ENCODE measurements at places on chromosomes 16 and 17. TPM values are rescaled to one million over a fixed set of nuclear protein-coding genes. Genes with fewer than 3 reads are reported as not detected.
A peak's percentile ranks its signal among the peaks of the same experiment; 100 is the strongest.

SLC38A7 gene
- 16.7 TPM for total RNA-seq

ADAM11 gene
- total RNA-seq, result 0.31 TPM

HSD17B1 gene
- total RNA-seq, result 1.6 TPM

ASGR1 gene
- not detected for total RNA-seq

SLC16A11 gene
- total RNA-seq, result 1.7 TPM

QPRT gene
- total RNA-seq, result 3.3 TPM

PIK3R5 gene
- 112 TPM for total RNA-seq

CENPX gene
- total RNA-seq, result 82.6 TPM

TP53 gene
- 98.2 TPM for total RNA-seq

DNA sequence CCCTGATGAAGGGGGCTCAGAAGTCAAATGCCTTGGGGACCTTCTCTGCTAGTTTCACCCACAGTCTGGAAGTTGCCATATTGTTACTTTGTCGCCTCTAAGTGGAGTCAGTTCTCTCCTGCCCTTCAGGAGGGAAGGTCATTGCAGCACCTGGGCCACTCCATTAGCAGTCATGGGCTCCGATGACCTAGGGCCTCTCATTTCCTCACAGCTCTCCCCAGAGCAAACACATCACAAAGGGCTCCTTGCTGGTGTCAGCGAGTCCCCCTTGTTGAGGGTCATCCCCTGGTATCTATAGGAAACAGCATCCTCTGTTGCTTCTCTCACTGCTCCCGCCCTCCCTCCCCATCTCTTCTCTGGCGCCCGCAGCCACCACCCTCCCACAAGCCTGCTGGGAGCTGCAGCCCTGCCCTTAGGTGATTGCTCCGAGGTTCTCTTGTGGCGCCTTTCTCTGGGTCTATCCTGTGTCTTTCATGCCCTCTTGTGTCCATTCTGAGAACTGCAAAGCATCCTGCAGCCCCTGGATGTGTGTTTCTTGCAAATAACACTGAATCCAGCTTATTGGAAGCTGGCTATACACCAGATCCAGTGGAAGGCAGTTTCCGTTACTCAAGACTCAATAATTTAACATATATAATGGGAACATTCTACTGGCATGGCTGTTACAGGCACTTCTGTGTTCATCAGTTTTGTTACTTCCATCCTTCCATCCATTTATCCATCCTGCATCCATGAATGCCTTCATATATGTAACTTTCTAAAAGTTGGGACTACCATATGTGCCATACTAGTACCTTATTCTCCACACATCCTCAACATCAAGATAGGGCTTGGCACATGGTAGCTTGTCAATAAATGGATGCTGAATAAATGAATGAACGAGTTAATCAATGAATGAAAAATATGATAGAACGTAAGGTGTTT, 21.2 kb downstream of the PDILT start:
- no peak for DNase-seq

GRCh38 chr17:78672005-78672404, 94.8 kb upstream of the DNAH17 start:
- DNase-seq, result no peak

GRCh38 chr17:27579304-27579703, 51.7 kb upstream of the LGALS9 start:
- DNase-seq, result no peak

- DNase-seq, result no peak
These were observed 12.3 kb downstream of the RFFL start for GRCh38 chr17:35051183-35051578.

DNA sequence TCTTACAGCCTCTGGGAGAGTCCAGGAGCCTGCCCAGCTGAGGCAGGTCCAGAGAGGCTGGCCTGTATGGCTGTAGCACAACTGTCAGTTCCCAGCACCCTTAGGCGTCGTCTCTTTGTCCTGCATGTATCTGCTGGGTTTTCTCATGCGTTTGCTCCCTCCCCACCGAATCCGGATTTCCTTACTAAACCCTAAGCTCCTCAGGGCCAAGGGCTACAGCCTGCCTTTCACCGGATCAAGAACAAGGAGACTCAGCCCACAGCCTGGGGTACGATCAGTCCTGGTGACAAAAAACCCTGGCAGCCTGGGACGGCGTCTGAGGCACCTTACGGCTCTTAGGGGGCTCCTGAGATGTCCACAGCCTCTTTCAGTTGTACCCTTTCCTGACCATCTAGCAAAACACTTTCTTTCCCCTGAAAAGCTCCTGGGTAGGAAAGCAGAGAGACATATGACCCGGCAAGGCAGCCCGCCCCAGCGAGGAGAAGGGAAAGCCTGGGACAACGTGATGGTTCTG, 12.2 kb downstream of the HIC1 start:
- no peak for DNase-seq

- no peak for DNase-seq
These were observed 6.6 kb downstream of the UTS2R start for GRCh38 chr17:82377924-82378740.

DNA sequence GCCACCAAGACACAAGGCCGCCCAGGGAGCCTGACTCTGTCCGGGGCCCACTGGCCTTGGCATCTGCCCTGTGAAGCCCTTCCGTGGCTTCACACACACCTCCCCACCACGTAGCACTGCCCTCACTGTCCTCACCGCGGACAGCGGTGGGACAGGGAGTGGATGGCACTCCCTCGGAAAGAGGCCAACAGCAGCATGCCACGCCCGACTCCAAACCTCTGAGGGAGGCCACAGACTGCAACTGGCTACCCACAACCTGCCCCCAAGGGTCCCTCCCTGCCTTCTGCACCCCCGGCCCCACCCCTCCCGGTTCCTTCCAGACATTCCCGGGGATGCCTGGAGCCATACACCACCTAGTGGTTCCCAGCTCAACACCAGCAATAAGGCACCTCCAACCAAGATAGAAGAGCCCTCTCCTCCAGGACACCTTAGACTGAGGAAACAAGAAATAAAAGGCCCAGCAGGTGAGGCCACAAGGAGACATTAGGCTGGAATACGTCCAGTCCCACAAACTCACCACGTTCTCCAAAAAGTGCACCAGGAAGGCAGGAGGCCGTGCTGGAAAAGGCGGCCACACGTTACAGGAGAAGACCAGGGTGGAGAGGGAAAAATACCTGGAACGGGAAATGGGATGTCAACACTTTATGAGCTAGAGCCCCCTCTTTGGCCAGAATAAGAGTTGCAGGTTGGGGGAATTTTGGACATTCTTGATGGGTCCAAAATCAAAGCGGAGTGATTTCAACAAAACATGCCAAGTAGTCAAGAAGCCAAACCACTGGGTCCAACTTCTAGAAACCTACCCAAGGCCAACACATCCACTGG, 310.0 kb downstream of the SOX9 start:
- no peak for DNase-seq

DNA sequence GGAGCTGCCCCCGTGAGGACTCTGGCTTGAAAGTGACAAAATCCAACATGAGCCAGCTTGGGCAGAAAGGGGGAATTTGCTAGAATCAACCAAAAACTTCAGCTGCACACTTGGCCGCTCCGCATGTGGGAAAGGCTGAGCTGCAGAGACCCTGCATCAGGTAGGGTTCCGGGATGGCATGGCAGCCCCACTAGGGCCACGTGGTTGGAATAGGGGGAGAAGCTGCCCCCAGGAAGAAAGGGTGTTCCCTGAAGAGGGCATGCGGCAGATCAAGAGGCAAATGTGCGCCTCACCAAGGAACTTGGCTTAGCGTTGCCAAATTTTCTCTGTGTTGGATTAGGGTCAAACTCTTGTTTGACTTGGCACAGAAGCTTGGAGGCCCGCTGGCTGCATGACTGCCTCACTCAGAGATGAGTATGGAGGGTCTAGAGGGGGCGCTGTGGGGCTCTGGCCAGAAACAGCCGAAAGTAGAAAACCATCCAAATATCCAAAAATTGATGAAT, 29.2 kb upstream of the WFIKKN2 start:
- peak; percentile 31 for DNase-seq

DNA sequence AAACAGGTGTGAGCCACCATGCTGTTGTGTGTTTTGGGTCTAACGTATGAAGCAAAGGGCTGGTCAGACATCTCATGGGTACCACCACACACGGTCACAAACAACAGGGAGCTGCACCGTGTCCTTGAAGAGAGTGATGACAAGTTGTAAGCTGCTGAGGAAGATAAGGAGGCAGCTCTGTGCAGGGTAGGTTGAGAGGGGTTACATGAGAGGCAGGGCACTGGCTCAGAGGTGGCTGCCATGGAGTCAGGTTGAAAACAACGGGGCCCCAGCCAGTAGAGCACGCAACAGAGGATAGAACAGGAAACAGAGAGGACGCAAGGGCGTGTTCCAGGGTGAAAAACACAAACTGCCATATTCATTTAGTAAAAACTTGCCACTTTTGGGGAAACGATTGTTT, 52.2 kb downstream of the TRARG1 start:
- no peak for DNase-seq

DNA sequence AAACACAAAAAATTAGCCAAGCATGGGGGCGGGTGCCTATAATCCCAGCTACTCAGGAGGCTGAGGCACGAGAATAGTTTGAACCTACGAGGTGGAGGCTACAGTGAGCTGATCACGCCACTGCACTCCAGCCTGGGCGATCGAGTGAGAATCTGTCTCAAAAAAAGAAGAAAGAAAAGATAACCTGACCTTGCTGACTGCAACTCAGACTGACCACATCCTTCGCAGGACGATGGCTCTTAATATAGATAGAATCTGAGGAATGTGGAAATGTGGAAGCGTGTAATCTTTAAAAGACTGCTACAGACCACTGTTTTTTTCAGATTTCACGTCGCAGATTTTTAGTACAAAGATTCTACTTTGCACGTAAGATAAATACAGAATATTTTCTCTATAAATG, 37.8 kb downstream of the KLHDC4 start:
- DNase-seq, result no peak

DNA sequence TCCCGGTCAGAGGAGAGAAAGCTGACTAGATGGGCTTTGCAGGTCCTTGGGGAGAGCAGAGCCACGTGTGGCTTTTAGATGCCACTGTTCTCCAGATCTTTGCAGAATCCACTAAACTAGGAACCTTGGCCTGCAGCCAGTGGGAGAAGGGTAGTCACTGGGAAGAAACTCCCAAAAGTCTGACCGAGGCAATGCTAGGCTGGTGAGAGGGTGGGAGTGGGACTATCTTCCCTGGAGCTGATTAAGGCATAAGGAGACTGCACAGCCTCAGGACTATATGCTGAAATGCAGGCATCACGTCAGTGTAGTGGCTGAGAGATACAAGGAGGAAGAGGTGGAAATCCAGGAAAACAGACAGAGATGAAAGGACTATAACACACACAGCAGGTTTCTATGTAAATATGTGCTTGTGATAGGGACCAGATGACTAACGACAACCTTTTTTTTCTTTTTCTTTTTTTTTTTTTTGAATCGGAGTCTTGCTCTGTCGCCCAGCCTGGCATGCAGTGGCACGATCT, 2.2 kb upstream of the GSDMA start:
- no peak for DNase-seq

DNA sequence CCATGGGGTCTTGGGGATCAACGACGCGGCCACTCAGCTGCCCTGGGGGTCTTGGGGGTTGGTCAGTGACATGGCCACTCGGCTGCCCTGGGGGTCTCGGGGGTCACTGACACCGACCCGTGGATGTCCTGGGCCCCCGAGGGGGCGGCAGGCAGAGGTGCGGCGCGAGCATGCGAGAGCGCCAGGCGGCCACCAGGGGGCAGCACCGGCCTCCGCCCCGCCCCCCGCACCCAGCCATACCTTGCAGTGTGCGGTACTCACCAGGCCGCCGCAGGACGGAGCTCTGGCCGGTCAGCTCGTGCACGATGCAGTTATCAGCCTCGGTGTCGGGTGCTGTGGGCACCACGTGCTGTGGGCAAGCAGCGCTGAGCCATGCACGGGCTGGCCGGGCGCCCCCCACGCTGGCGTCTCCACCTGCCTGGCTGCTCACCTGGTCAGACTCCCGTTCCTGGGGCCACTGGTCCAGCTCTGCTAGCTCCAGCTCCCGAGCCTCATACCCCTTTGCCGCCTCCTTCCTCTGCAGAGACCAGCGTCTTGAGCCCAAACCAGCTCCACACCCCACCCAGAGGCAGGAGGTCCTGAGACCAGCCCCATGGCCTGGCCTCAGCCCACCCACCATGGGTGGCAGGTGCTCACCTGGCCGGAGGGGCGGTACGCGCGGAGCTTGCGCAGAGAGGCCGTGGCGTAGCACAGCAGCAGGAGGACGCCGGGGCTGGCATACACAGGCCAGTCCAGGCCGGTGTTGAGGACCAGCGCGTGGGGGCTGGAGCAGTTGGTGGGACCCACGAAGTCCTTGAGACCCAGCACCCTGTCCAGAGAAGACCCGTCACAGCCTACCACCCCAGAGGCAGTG, 31.2 kb downstream of the CTU2 start:
- no peak for DNase-seq

DNA sequence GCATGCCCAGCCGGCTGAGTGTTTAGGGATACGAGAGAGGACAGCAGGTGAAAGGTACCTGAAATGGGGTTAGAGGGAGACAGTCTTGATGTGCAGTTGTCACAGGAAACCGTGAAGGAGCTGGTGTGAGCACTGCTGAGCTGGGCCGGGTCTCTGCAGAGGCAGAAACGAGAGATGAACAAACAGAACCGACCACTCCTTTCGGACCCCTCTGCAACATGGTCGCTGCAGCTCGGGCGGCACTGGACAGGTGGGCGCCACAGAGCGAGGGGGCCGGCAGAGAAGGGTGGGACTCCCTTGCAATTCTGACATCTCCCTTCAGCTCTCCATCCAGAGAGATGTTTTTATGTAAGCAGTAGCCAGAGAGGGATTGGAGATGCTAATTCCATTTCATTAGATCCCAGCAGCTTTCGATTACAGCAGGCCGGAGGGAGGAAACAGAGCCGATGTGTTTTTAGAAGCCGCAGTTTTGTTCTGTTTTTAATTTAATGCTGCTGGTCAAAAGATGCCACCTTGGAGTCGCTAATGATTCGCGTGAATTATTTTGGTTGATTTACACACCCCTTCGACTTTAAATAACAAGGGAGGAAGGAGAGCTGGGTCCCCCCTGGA, 86.3 kb upstream of the RPL38 start:
- no peak for DNase-seq

DNA sequence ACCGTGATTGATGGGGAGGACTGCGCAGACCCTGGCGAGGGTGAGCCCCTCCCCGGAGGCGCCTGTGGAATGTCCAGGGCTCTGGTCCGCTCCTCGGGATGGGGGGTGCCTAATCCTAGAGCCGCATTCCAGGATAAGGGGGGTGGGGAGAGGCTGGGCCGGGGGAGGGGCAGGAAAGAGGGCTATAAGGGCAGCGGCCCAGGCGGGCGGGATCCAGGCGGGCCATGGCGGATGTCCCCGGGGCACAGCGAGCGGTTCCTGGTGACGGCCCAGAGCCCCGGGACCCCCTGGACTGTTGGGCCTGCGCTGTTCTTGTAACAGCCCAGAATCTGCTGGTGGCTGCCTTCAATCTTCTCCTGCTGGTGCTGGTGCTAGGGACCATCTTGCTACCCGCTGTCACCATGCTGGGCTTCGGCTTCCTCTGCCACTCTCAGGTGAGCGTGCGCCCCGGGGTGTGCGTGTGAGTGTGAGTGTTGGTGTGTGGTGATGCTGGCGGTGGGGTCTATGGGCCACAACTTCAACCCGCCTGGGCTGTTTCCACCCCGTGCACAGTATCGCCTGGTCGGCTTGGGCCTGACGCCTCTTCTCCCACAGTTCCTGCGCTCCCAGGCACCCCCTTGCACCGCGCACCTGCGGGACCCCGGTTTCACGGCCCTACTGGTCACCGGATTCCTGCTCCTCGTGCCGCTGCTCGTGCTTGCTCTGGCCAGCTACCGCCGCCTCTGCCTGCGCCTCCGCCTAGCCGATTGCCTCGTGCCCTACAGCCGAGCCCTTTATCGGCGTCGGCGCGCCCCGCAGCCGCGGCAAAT, at the start of gene TMEM88:
TMEM88 (plus strand) TSS at position 216 of the 809 bp plus-strand sequence; CDS start at position 225, 9 bp downstream.
- no peak for DNase-seq
